ENCODE measurements at places on chromosomes 2 and 18.
A peak's percentile ranks its signal among the peaks of the same experiment; 100 is the strongest.

DNA sequence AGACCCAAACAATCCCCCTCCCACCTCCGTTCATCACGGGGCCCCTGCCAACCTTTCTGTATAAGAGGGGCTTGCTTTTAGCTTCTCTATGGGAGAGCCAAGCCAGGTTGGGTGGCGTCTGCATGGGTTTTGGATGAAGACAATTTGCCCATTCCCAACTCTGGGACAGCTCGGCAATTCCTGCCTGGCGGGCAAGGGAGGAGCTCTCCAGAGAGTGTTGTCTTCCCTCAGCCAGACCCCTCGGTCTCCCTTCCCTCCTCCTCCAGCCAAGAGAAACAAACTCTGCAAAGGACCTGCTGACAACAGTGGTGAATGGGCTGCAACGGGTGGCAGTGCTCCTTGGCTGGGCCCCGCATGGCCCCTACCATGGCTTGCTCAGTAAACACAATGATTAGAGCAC lies 267.2 kb upstream of the HDAC4 start:
- no peak for DNase-seq

DNA sequence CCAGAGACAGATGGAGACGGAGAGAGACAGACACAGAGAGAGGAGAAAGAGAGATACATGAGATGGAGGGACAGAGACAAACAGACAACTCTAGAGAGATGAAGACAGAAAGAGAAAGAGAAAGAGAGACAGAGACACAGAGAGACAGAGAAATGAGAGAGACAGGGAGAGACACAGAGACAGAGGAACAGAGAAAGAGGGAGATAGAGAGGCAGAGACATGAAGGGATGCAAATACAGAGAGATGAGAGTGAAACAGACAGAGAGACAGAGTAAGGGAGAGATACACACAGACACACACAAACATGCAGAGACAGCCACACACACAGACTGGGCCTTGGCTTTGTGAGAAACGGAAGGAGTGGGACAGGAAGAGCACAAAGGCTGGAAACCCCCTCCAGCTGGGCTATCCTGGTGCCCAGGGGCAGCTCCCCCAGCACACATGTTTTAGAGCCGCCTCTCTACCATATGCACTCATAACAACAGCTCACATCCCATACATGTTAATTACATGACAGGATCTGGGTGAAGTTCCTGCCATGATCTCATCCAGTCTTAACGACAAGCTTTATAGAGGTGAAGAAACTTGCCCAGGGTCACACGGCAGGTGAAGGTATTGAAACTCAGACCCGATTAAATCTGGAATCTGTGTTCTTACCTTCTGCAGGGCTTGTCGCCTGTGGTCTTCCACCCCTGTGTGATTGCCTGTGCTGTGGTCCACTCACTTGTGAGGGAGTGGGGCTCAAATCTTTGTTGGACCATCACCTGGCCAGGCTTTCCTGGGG lies 32.4 kb downstream of the IL18R1 start:
- no peak for DNase-seq

DNA sequence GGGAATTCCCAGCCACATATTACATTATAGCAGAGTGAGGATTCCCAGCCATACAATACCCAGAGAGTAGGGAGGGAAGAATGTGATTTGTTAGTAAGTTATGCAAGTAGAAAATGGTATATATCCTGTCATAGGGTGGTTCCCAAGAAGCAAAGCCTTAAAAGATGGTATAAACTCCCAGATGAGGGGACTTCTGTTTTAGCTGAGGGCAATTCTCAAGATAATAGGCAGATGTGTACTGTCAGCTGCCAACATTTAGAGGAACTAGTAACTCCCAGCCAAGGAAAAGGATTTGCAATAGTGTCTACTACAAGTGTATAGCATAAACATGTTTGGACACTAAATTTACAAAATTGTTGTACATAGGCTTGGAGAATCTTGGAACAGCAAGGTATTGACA lies 86.5 kb downstream of the XDH start:
- no peak for DNase-seq

DNA sequence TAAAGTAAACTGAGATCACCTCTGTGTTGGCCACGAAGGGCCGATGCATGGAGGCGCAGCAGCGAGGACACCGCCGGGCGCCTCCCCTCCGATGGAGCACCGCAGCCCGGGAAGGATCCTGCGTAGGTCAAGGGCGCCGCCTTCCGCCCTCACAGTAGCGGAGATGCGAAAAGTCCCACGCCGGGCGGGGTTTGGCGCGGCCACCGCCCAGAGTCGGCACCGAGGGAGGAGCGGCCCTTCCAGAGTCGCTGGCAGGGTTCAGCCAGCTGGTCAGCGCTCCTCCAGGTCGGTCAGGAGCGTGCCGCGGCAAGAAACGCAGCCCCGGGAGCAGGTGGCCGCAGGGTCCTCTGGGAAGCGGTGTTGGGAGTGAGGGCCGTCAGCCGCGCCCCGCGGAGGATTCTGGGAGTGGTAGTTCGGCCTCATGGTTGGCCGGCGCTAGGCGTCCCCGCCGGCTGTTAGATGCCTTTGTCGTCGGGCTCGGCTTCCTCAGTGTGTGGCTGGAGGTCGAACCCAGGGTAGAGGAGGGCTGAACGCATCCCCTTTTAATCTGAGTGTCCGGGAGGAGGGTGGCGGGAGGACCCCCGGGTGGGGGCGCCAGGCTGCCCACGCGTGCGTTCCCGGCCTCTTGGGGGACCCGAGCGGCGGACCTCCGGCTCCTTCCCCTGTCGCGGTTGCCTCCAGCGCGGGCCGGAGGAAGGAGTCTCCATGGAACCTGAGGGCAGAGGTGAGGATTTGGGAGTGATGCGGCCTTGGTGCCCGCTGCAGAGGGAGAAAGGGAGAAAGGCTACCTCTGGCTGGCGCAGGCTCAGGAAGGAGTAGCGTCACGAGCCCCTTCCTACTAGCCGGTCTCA lies at the start of gene ZNF892:
Gene ZNF892, plus strand, starts transcription at position 411 of the 851 bp plus-strand sequence. Its CDS starts 295 bp downstream, at position 706.
- peak; percentile 93 for DNase-seq

- no peak for DNase-seq
Measured at GRCh38 chr2:180385601-180386201, 378.6 kb upstream of the CWC22 start.

- no peak for DNase-seq
Measured at GRCh38 chr2:110960281-110960680, 160.4 kb upstream of the BCL2L11 start.

GRCh38 chr2:151138507-151138906 lies 123.2 kb downstream of the RBM43 start:
- no peak for DNase-seq

Measured in mucosa of descending colon (tissue), 3 donors.